GM04504 (cell line): ENCODE measurements at places on chromosomes 3 and 15.
A peak's percentile ranks its signal among the peaks of the same experiment; 100 is the strongest.

DNA sequence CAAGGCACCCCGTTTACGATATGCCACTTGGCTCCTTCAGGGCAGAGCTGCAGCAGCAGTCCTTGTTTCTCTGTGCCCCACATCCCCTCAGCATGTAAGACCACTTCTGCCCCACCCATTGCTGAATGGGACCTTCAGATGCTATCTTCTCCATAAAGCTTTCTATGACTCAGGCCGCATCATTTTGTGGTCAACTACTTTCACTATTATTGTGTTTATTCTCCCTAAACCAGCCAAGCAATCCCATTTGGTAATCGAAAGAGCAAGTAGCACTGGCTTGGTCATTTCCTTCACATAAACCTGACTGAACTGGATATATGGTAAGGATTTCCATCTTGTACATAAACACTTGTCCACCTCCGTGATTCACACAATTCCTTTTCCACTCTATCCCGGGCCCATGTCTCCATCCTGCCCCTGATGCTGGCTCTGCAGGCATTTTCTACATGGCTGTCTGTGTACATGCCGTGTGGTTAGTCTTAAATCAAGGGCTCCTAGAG lies 25.7 kb downstream of the LIPC start:
- DNase-seq: peak; percentile 55

DNA sequence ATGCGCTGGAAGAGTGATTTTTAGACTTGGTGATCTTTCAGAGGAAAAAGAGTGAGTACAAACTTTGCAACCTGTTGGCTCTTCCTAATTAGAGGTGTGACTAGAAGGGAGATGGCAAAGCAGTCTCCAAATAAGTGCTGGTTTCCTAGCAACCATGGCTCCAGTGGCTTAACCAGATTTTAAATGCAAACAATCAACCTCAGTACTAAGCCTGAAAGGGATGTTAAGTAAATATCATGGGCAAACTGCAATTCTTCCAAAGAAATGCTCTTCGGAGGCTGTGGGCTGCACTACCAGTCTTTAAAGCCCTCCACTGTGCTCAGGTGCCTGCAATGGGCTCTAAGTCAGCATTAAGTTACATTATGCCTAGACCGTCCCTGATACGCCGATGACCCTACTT lies 678.1 kb upstream of the CCDC54 start:
- DNase-seq: no peak

DNA sequence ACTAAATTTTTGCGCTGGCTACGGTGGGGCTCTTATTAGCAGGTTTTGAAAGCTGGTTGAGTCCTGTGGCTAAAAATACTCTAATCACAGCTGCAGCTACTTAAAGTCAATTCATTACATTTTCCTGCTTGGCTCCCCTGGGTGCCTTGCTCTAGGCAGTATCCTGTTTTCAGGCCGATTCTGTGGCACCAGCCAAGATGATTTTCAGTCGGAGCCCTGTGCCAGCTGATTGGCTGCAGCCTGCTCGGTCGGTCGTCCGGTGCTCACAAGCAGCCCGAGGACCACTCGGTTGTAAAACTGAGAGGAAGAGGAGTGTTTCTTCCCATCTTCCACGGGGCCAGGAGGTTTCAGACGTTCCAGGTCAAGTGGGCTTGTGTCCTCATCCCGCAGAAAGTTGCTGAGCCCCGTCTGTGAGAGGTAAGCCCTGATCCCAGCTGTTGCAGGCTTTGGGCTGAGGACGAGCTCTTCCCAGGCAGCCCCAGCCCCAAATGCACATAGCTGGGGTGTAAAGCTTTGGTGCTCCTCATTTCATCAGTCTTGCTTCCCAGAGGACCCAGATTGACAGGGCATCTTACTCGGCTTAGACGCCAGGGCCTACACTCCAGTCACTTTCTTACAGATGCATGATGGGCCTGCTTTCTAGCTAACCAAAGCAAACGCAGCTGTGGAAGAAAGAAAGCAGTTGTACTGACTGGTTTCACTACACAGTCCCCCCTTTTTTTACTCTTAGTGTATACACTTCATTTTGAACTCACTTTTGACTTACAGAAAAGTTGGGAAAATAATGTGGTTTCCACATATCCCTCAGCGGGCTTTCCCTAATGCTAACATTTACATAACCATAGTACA lies 15.9 kb downstream of the LYSMD4 start:
- no peak for DNase-seq

GRCh38 chr3:120498556-120499346 lies 48.0 kb upstream of the FSTL1 start:
- DNase-seq: peak; percentile 94

DNA sequence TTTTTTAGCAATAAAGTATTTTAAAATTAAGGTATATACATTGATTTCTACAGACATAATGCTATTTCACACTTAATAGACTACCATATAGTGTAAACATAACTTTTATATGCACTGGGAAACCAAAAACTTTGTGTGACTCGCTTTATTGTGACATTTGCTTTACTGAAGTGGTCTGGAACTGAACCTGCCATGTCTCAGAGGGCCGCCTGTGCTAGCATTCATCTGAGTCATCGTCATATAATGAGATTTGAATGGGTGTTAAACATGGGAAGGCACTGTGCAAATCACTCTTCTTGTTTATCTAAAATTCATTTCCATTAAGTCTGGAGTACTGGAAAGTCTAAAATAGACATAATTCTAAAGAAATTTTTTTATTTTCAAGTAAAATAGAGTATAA lies 12.9 kb downstream of the EIF2AK4 start:
- DNase-seq: peak; percentile 42

GRCh38 chr3:185753354-185753753 lies 71.5 kb downstream of the IGF2BP2 start:
- no peak for DNase-seq

GRCh38 chr3:64133272-64133671 lies 92.0 kb downstream of the PRICKLE2 start:
- no peak for DNase-seq

DNA sequence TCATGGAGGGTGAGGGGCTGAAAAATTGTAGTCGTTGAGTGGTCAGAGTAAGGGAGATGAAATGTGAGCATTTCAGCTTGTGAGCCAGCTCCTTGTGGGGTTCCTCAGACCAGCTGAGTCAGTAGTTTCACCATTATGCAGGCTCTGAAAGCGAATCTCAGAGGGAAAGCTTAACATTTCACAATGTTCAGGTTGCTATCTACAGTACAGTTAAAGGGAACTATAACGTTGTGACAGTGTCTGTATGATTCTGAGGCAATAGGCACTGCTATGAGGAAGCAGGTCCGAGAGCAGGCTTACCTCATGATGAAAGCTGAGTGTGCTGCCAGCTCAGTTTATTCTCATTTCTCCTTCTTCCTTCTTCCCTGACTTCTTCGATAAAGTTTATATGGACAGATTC lies 469.6 kb downstream of the EDEM1 start:
- no peak for DNase-seq

- no peak for DNase-seq
Observed at GRCh38 chr15:52255008-52255407, 40.6 kb downstream of the MYO5C start.

GRCh38 chr3:58737644-58738043 lies 71.1 kb upstream of the FAM3D start:
- DNase-seq: no peak

GRCh38 chr3:101926594-101927105 lies 77.3 kb downstream of the NFKBIZ start:
- DNase-seq: no peak

- DNase-seq: peak; percentile 84
Observed at GRCh38 chr3:59127071-59127470, 77.2 kb upstream of the CFAP20DC start.

GRCh38 chr3:186298876-186299275 lies 63.2 kb downstream of the DGKG start:
- DNase-seq: no peak

DNA sequence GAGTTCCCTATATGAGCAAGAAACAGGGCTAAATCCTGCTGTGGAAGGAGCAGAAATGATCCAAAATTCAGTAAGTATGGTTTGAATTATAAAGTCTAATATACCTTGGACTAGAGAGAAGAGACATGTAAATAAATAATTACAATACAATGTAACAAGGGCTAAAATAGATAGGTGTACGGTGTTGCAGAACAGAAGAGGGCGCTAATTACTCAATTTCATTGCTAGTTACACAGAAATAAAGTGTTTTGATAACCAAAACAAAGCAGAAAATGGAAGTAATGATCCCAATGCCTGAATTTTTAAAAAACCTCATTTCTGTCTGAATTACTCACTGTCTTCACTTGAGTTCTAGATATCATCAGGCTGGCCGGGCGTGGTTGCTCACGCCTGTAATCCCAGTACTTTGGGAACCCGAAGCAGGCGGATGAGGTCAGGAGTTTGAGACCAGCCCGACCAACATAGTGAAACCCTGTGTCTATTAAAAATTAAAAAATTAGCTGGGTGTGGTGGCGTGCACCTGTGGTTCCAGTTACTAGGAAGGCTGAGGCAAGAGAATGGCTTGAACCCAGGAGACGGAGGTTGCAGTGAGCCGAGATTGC lies 8.3 kb upstream of the PLCH1 start:
- no peak for DNase-seq

DNA sequence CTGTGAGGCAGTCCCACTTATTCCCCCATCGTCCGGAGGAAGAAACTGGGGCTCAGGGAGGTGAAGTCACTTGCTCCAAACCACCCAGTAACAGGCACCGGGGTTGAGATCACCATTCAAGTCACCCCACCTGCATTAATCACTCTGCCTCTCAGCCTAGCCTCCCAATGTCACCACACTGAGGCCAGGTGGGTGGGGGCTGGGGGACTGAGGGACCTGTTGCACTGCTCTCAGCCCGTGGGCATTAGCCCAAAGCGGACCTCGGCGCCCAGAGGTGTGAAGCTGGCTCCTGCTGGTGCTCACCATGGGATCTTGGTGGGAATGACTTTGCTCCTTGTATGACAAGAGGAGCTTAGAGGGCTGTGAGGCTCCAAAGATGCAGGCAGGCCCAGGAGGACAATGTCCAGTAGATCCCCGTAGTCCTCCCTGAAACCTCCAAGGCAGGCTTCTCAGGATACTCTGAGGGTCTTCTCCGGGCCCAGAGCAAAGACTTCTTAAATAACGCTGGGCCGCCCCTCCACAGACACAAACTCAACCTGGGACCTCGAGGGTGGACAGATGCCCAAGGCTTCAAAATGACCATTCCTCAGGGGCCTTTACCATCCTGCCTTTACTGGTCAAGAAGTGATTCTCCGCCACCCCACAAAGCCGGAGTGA lies 1.7 kb downstream of the NT5DC2 start:
- DNase-seq: no peak

DNA sequence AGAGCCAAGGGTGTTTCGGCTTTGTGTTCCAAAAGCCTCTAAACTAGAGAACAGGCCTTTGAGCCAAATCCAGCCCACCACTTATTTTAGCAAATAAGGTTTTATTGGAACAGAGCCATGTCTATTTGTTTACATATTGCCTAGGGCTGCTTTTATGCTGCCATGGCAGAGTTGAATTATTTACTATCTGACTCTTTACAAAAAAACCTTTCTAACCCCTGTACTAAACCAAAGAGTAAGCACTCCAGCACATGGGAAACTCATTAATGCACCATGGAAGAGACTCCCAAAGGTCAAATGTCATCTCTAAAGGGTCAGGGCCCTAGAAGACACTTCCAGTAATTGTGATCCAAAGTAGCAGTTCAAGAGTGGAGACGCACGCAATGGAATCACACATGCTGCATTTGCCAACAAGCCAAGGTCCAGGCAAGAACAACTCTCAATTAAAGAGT lies 22.3 kb downstream of the OSBPL10 start:
- no peak for DNase-seq

DNA sequence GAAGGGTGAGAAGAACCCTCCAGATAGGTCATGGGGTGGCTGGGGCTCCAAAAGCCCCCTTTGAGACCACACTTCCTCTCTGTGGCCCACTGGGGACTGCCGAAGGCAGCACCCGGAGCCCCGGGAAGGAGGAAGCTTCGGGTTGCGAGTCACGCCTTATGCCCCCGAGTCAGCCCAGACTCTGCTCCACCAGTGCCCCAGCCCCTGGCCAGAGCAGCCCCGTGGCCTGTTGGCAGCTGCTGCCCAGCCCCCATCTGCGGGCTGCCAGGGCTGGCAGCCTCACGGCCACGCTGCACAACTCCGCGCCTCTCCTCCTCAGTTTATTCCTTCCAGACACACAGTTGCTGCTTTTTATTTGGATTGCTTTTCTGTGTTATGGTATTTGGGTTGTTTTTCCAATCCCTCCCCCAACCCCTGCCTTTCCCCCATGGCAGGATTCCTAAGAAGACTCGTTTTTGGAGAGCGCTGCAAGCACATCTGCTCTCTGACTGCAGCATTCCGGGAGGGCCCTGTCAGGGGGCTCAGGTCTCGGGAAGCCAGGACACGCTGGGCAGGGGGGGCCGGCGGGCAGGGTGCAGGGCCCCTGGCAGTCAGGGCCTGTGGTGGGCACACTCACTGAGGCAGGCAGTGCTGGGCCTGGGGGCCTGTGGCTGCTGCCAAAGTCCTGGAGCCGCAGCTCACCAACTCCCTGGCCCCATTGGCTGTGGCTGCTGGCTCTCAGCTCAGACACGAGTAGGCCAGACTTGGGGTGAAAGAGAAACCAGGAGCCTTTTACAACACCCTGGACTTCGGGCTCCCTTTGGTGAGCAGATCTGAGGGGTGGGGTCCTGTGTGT lies 20.2 kb downstream of the MAGEF1 start:
- DNase-seq: no peak

- DNase-seq: no peak
Observed at GRCh38 chr3:38251197-38251596, 14.4 kb upstream of the SLC22A13 start.

DNA sequence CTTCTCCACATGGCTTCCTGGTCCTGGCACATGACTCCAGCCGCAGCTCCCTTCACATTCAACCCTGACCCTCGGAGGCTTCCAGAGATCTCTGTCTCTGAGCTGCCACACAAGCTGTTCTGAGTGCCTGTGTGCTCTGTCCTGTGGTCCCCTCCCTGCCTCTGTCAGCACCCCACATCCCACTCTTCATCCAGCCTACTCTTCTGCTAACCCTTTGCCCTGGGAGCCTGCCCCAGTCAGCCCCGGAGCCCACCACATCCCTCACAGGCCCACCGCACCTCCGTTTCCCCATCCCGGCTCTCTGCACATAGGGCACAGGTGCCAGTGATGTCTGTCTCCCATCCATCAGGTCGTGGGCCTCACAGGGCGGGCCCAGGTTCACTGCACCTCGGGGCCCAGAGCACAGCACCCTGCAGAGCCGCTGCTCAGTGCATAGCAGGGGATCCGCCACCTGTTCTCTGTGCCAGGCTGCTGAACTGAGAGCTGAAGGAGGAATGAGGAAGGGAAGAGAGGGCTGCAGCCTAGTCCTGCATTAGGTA lies 133.6 kb downstream of the UACA start:
- DNase-seq: no peak

DNA sequence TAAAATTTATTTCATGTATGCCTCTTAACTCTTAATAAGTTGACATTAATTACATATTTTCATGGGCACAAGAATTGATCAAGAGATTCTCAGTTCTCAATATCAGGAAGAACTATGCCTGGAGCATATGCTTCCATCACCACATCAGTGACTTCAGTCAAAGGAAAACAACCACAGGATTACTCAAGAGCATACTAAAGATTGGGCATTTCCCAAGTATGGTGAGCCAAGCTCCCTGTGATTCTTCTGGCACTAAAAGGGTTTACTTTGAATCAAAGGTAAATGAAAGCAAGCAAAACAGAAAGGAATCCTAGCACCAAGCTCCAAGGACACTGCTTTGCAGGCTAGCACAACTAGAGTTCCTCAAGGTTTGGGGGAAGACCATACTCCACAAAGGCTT lies 44.6 kb downstream of the FMN1 start:
- no peak for DNase-seq
